Stomach (tissue), 19 donors: ENCODE measurements at places on chromosomes 1 and 21. TPM values are rescaled to one million over a fixed set of nuclear protein-coding genes. Genes with fewer than 3 reads are reported as not detected.

GRCh38 chr1:116434849-116435248, 61.8 kb downstream of the ATP1A1 start:
- no peaks in the 10 kb centered on the region for H3K4me1 ChIP-seq
- DNase-seq: no peak
- no peak overlapping the region for H3K4me3 ChIP-seq
- no peaks in the 10 kb centered on the region for H3K36me3 ChIP-seq
- H3K27ac ChIP-seq: no peak overlapping the region
- no peaks in the 10 kb centered on the region for H3K27me3 ChIP-seq

GRCh38 chr1:62398377-62398776, 38.5 kb upstream of the USP1 start:
- no peaks in the 10 kb centered on the region for H3K36me3 ChIP-seq
- H3K27ac ChIP-seq: no peak overlapping the region
- H3K4me1 ChIP-seq: no peaks in the 10 kb centered on the region
- H3K27me3 ChIP-seq: no peaks in the 10 kb centered on the region
- DNase-seq: no peak

Gene AQP10
- not detected for total RNA-seq

GRCh38 chr1:150002217-150002616, 8.3 kb downstream of the OTUD7B start:
- peaks cover 31% of the 10 kb centered on the region for H3K36me3 ChIP-seq
- no peak for DNase-seq
- no peak overlapping the region for H3K27ac ChIP-seq

- no peak overlapping the region for H3K27ac ChIP-seq
- peaks cover 90% of the 10 kb centered on the region for H3K4me1 ChIP-seq
- no peak for DNase-seq
- no peaks in the 10 kb centered on the region for H3K27me3 ChIP-seq
- H3K4me3 ChIP-seq: no peak overlapping the region
Observed at GRCh38 chr1:10771789-10772188, 24.7 kb downstream of the CASZ1 start.

- H3K36me3 ChIP-seq: no peaks in the 10 kb centered on the region
- H3K27ac ChIP-seq: no peak overlapping the region
- peaks cover 4% of the 10 kb centered on the region for H3K4me1 ChIP-seq
- no peaks in the 10 kb centered on the region for H3K27me3 ChIP-seq
- no peak overlapping the region for H3K4me3 ChIP-seq
Observed at GRCh38 chr1:55974714-55975441, 604.5 kb downstream of the PLPP3 start.

GRCh38 chr1:67759692-67760029, 73.6 kb downstream of the GNG12 start:
- no peaks in the 10 kb centered on the region for H3K27me3 ChIP-seq
- DNase-seq: no peak
- H3K4me3 ChIP-seq: no peak overlapping the region
- H3K27ac ChIP-seq: peak overlapping the region; percentile 82
- H3K36me3 ChIP-seq: no peaks in the 10 kb centered on the region

DNA sequence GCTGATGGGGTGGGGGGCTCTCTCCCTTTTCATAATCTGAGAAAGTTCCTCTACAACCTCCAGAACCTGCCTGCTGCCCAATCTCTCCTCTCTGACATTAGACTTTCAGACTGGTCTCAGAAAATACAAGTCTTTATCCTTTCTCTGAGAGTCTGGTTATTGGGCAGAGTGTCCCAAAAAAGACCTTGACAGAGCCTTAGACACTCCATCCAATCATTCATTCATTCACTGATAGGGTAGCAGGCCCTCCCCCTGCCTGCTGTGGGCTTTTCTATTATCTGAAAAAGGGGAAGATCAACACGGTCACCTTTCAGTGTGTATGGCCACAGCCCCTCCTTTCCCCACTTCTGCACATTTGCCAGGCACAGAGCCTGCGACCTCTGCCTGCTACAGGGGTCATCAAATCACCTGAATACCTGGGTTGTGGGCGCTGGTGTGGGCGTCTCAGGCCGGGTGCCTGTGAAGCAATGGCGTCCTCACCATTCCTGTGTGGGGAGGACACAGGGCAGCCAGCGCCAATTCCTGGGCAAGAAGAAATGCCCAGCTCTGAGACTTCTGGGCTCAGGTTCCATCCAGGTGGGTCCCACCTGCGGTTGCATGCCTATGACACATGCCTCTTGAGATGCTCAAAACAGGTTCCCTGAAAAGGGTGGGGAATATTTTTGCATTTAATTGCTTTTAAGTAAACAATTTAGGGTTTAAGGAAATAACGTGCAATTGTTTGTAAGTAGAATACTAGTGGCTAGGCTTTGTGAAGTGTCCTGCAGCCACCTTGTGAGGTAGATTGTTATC, 52.8 kb downstream of the ELK4 start:
- H3K27me3 ChIP-seq: no peaks in the 10 kb centered on the region
- no peak overlapping the region for H3K4me3 ChIP-seq
- H3K36me3 ChIP-seq: peaks cover 3% of the 10 kb centered on the region
- DNase-seq: peak; percentile 31
- no peak overlapping the region for H3K27ac ChIP-seq

Gene KCNA2
- under 0.01 TPM for total RNA-seq

- no peaks in the 10 kb centered on the region for H3K36me3 ChIP-seq
- no peak for DNase-seq
Observed at GRCh38 chr1:178353524-178353923, 143.2 kb downstream of the CLEC20A start.

DNA sequence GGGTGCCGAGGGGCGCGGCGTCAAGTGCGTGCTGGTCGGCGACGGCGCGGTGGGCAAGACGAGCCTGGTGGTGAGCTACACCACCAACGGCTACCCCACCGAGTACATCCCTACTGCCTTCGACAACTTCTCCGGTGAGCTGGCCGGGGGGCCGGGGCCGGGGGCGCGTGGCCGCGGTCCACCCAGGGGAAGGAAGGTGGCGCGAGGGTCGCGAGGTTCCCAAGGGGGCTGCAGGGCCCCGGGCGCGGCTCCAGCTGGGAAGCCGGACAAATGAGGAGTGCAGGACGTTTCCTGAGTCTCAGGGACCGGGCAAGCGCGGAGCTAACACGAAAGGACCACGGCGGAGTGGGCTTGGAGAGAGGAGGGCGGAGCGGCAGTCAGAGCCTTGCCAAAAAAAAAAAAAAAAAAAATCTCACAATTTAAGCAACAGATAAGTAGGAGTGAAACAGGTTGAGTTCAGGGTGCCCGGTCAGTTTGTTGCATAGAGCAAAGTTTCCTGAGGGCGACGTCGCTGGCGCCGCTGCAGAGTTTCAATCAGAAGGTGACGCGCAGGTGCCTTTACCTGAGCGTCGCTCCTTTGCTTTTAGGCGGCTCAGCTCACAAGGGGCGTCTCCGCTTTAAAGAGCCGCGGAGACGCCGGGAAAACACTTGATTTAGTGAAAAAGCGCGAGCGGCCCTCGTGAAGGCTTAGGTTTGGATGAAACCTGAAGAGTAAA, 750 bp downstream of the RHOU start:
- H3K27ac ChIP-seq: peak overlapping the region; percentile 95
- H3K36me3 ChIP-seq: peaks cover 3% of the 10 kb centered on the region
- H3K4me3 ChIP-seq: peak overlapping the region; percentile 94

- H3K36me3 ChIP-seq: no peaks in the 10 kb centered on the region
- no peak overlapping the region for H3K27ac ChIP-seq
- no peak overlapping the region for H3K4me3 ChIP-seq
Observed at GRCh38 chr1:153570874-153571273, 5.2 kb upstream of the S100A2 start.

DNA sequence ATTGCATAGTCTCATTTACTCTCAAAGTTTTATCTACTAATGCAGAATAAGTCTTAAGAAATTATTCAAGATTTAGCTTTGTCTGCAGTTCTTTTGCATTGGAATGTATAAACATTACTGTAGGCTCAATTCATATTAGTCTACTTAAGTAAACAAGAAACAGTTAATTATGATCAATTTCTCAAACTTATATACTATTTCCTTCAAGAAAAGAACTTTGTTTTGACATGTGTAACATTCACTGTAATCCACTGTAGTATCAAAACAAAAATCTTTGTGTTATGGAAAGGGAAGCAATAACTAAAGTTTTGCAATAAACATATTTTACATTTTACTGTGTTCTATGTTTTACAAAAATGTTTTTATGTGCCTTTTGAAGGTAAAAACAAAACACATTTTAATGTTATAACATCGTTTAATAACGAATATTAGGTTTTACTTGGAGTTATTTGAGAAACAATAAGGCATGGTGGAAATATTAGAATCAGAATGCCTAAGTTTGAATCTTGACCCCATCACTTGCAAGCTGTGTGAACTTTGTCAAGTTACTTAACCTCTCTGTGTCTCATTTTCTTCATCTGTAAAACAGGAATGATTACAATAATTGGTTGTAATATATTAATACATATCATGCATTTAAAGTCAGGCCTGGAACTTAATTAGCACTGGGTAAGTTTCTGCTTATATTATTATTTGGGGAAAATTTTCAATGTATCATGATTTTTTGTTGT, 77.0 kb upstream of the DPH5 start:
- no peak overlapping the region for H3K27ac ChIP-seq
- no peaks in the 10 kb centered on the region for H3K4me1 ChIP-seq
- H3K4me3 ChIP-seq: no peak overlapping the region
- no peaks in the 10 kb centered on the region for H3K36me3 ChIP-seq
- no peaks in the 10 kb centered on the region for H3K27me3 ChIP-seq
